ENCODE measurements at places on chromosomes 4 and X.

DNA sequence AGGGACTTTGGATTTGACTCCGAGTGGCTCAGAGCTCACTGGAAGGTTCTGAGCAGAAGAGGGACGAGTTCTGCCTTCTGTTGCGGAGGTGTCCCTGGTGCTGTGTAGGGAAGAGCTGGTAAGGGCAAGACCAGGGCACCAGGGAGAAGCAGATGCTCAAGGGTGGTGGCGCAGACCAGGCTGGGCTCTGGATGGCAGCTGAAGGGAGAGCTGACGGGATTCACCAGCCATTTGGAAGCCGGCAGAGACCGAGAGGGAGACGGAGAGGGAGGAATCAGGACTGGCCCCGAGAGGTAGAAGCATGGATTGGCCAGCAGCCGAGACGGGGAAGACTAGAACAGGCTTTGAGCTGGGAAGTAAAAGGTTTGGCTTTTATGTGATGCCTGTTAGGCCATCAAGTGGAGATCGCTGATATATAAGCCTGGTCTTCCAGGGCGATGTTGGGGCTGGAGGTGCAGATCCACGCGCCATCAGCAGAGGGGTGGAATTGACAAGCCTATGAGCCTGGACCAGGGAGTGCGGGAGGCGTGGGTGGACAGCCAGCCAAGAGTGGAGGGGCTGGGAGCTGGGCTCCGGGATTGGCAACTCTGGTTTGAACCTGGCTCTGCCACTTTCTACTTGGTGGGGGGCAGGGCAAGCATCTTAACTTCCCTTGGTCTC lies 43.4 kb downstream of the ADRA2C start:
- no peak for DNase-seq

DNA sequence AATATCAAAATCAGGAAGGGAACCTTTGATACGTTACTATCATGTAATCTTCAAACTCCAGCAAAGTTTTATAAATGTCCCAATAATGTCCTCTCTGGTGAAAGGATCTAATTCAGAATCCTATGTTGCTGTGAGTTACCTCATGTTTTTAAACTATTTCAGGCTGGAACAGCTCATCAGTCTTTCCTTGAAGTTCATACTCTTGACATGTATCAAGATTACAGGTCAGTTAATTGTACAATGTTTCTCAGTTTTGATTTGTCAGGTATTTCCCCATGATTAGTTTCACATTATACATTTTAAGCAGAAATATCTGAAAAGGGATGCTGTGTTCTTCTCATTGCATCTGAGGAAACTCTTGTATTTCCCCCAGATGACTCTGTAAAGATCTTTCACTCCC lies 136.5 kb upstream of the HS3ST1 start:
- DNase-seq, result no peak

DNA sequence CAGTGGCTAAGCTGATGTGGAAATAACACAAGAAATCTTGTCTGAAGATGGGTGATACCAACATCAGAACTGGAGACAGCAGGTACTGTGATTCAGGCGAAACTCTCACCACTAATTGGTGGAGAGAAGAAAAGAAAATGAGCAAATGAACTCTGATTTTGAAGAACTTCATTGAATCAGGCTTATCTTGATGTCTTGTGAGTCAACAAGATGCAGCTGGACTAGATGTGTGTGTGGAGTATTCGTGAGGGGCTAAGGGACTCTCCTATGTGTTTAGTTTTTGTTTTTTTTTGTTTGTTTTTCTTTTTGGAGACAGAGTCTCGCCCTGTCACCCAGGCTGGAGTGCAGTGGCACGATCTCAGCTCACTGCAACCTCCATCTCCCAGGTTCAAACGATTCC lies 131.6 kb downstream of the DHRSX start:
- DNase-seq, result no peak

- DNase-seq, result no peak
Measured at GRCh38 chr4:143291314-143291713, 45.4 kb upstream of the GAB1 start.

- DNase-seq, result no peak
Measured at GRCh38 chr4:53009824-53010223, 147.7 kb downstream of the RASL11B start.

All from activated T-cell treated with anti-CD3 and anti-CD28 coated beads for 24 hours (primary cell).